ENCODE measurements at places on chromosomes 7 and 10.

- peak; percentile 44 for DNase-seq
Observed at GRCh38 chr10:52314822-52315552, 906 bp downstream of the DKK1 start.

- no peak for DNase-seq
Observed at GRCh38 chr7:159036916-159037605, 107.6 kb downstream of the VIPR2 start.

DNA sequence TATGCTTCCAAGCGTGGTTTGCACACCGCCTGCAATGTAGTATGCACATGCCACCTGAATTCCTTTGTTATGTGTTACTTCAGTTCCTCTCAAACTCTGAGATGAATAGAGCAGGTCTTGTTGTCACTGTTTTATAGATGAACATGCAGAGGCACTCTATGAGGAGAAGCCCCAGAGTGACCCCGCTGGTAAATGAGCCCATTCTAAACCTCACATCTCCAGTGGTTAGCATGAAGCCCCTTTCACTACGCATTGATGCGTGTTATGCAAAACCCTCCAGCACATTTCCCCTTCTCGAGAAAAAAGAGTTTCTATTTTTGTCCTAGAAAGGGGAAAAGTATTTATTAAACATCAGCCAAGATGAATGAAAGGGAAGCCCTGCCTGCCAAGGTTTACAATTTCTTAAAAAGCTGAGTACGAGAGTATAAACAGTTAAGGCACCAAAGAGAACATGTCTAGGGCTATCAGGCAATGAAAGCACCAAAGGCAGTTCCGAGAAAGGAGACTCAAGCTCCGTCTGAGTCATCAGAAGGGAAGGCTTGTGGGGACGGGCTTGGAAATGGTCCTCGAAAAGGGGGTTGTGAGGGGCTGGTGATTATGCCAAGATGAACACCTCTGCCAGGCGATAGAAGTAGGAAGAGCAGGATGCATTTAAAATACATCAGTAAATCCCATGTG is 58.7 kb upstream of the PFKP start:
- no peak for DNase-seq

DNA sequence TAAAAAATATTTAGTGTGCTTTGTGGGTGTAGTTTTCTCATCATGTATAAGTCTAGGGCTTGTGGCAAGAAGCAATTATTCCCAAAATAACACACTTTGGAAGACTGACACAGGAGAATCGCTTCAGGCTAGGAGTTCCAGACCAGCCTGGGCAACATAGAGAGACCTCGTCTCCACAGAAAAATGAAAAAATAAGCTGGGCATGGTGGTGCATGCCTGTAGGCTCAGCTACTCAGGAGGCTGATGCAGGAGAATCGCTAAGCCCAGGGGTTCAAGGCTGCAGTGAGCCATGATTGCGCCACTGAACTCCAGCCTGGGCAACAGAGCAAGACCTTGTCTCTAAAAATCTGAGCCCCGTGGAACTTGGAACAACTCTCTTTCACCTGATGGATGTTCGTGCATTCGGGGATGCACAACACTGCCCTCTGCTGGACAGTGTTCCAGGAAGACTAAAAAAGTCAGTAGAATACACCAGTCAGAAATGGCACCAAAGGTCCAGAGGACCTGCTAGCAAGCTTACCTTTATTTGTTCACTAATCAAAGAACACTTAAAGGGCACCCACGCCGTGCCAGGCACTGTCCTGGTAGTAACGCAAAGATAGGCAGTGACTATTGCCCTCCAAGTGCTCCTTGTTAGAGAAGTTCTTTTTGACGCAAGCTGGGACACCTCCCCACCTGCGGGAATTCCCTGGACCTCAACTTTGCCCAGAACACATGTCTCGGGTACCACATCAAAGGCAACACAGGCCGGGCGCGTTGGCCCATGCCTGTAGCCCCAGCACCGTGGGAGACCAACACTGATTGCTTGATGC is 81.9 kb upstream of the CALN1 start:
- DNase-seq, result no peak

DNA sequence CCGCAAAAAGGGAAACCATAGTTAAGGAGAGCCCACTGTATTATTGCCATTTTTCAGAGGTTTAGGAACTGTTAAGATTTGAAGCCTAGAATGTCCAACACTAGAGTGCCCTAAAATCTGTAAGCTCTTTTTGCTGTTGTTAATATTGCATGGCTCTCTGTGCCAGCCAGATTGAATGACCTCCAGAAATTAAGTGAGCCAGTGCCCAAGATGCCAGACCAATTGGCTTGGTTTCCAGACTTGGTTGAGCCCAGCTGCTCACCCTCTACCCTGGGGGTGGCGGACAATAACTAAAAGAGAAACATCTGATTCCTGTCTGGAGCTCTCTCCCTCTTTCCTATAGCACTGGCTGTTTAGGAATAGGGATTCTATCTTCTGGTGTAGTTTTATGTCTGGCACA is 340.1 kb downstream of the PHF14 start:
- no peak for DNase-seq

DNA sequence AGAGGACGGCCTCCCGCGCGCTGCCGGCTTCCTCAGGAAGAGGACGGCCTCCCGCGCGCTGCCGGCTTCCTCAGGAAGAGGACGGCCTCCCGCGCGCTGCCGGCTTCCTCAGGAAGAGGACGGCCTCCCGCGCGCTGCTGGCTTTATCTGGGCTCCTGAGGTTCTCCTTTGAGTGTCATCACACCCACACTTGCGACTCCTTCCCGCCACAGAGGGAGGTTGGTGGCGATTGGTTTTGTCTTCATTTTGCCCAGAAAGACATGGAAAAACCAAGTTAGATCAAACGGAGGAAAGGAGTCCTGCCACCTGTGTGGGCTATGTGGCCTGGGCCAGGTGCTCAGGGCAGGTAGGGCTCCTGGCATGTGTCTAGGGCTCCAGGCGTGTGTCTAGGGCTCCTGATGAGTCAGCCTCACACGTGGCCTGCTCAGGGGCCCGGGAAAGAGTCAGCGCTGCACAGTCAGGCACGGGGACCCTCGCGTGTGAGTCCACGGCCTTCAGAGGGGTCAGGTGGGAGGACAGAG is 138.0 kb downstream of the VIPR2 start:
- DNase-seq, result no peak

- no peak for DNase-seq
Observed at GRCh38 chr7:142796001-142796500, 25.3 kb downstream of the PRSS2 start.

DNA sequence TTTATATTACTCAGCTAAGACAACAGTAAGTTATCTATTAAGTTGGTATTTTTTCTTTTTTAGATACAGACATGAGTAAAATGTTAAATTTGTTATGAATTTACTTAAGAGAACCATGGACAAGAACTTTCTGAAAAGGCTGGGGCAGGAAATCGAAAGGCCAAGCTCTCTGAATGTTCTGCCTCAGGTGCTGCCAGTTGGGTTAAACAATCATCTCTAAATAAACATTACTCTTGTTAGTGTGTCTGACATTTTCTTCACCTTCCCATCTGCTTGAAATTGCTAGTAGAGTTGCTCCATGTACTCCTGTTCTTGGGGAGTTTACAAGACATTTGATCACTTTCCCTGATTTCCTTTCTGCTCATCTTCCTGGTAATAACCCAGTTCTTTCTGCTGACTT is 87.5 kb downstream of the ANKRD7 start:
- DNase-seq, result no peak

GRCh38 chr10:24722676-24723385 is 856 bp downstream of the ARHGAP21 start:
- DNase-seq, result no peak

- DNase-seq, result no peak
Observed at GRCh38 chr7:15888090-15888489, 201.6 kb upstream of the MEOX2 start.

Data from SW 1271 (cell line).